ENCODE measurements at places on chromosomes 5 and 9.

DNA sequence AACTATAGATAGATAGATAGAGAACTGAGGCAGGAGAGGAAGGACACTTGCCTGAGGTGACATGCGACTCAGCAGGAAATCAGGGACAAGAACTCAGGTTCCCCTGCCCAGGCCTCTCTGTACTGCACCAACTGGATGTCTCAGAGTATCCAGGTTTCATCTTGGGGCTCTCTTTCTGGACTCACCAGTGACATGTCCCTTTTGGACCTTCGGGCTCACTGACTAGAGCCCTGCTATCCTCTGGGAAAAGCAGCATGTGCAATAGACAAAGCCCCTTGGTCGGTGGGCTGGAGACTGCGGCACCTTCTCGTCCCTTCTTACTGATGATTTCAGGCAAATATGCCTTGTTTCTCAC lies 104.5 kb downstream of the RGS3 start:
- no peak for DNase-seq

DNA sequence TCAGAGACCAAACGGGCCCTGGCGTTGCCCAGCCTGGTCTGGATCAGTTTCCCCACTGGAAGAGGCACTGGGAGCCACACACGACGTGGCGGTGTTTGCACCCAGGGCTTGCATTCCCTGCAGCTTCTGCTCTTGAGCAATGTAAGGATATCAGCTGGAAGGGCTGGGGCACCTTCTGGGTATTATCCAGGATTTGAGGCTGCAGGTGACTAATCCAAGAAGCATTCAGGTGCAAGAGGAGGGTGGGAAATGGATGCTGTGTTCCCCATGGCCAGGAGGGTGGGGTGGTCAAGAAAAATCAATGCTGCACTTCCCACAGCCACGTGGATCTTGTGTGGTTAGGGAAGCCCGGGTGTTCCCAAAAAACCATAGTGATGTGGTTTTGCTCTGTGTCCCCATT lies 430.9 kb downstream of the IRX2 start:
- no peak for DNase-seq

DNA sequence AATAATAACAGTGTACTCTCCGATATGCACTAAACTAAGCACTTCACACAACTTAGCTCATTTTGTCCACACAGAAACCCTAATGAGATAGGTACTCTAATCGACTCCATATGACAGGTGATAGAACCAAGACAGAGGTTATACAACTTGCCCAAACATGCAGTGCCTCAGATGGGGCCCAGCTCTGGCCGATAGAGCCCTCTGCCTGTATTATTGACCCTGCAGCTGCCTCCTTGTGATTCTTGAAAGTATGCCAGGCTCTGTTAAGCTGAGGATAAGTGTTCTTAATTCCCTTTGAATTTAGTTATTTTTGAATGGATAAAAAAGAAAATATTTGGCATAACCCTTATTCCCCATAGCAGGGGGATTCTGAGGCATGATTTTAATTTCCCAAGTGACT lies 78.5 kb downstream of the HMHB1 start:
- DNase-seq: no peak

GRCh38 chr9:15961217-15961616 lies 408.4 kb downstream of the CCDC171 start:
- no peak for DNase-seq

All from neuronal stem cell (in vitro differentiated cells).